Fibroblast of upper back skin (primary cell): ENCODE measurements at places on chromosomes 3 and 15.

- DNase-seq: no peak
Observed at GRCh38 chr3:118445036-118445435, 589.6 kb downstream of the IGSF11 start.

GRCh38 chr3:77392181-77392580, 352.3 kb downstream of the ROBO2 start:
- DNase-seq: no peak

GRCh38 chr15:28003302-28004037, 95.6 kb downstream of the OCA2 start:
- DNase-seq: no peak

DNA sequence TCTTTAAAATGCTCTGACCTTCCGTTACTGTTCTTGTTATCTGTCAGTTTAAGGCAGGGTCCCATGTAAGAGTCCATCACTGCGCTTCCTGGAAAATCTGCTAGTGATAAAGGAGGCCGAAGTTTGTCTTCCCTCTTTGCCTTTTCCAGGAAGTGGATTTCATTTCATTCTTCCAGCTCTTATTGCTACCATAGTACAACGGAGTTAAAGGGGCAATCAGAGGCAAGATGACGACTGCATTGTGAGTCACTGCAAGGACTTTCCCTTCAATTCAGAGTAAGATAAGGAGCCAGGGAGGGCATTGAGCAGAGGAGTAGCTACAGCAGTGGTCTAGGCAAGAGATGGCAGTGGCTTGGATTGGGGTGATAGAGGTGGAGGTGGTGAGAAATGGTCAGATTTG, 17.2 kb upstream of the DET1 start:
- no peak for DNase-seq

GRCh38 chr3:195666-196065, 897 bp upstream of the CHL1 start:
- DNase-seq: no peak

DNA sequence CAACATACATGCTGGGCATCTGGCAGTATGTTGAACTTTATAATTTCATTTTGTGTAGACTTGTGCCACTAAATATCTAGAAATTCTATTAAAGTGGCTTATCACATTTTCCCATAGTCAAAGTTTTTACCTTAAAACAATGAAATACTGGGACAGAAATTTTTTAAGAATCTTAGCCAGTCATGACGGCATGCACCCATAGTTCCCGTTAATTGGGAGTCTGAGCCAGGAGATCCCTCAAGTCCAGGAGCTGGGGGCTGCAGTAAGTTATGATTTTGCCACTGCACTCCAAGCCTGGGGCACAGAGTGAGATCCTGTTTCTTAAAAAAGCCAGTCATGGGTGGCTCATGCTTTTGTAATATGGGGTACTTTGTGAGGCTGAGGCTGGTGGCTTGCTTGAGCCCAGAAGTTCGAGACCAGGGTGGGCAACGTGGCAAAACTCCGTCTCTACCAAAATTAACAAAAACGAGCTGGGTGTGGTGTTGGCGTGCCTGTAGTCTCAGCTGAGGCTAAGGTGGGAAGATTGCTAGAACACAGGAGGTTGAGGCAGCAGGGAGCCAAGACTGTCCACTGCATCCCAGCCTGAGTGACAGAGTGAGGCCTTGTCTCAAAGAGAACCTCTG, 3.1 kb downstream of the RPSA start:
- DNase-seq: no peak

- peak; percentile 48 for DNase-seq
Observed at GRCh38 chr3:157857440-157857839, 248.8 kb downstream of the SHOX2 start.

DNA sequence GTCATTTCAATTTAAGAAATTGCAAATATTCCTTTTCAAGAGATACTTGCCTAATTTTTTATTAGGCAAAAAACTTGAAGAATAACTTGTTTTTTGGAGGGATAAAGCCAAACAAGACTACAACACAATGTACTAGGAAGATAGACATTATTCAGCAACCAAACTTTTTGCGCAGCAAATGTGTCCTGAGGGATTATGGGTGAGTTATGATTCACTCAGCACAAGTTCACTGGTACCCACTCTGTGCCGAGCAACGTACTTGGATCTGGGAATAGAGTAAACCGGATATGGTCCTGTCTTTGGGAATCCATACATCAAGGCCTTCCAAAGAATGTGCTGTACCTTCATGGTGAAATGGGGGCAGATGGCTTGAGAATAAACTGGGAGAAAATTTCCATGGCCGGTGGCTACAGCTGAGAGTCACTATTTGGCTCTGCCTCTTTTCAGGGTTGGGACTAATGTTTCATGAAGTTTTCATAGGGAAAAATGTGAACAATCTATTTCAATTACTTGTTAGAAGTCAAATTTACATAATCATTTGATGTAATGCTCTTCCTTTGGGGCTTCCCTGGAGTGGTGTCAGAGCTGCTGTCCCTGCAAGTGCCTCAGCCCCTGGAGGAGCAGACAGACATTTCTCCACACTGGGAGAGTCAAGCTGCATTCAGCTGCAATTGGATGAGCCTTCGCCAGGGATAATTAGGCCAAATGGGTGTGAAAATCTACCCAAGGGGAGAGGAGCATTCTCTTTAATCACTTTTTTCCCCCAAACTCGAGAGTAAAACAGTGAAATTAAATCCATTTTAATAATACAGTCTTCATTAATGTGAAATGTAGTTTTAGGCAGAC, 315.2 kb downstream of the CLSTN2 start:
- no peak for DNase-seq

- DNase-seq: peak; percentile 89
Observed at GRCh38 chr15:63086271-63086670, 35.4 kb upstream of the LACTB start.

GRCh38 chr3:34020726-34021680, 222.6 kb downstream of the PDCD6IP start:
- no peak for DNase-seq

DNA sequence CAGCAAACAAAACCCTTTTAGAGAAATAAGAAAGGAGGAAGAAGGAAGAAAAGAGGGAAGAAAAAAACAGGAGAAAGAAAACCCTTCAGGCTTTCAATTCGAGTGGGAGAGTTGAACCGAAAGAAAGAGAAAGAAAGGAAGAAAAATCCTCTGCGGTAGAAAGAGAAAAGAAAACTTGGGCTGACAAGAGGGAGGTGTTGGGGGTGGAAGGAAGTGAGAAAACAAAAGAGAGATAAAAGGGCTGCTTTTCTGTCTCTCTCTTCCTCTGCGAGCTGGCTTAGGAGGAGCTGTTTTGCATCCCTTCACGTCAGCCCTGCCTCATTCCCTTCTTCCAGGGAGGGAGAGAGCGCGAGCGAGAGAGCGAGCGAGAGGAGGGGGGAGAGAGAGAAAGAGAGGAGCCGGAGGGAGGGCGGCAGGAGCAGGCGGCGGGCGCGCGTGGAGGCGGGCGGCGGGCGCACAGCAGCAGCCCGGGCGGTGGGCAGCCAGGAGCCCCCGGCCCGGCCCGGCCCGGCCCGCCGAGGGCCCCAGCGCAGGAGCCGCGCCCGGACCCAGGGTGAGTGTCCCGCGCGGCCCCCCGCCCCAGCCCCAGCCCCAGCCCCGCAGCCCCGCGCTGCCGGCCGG, at the start of gene ZNF710:
ZNF710 (plus strand) TSS at position 263 of the 621 bp plus-strand sequence. CDS start 65,814 bp downstream, outside the sequence.
- DNase-seq: peak; percentile 81

DNA sequence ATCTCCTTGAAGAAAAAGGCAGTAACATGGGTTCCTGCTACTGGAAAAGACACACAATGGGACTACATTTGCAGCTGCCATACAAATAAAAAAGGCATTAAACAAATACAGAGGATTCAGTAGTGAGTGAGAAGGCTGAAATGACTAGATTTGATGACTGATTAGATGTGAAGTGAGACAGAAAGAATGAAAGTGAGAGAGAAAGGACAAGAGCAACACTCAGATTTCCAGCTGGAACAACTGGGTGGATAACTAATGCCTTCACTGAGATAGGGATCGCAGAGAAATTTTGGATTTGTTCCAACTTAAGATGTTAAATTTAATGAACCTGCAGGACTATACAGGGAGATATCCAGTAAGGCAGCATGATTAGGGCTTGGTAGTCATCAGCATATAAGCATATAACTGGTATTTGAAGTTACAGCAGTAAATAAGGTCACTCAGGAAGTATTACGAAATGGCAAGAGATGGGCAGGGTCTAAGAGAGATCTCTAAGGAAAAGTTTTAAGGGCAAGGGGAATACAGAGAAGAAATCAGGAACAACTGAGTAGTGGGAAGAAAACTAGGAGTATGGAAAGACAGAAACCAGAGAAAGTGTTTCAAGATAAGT, 8.2 kb downstream of the OSBPL11 start:
- DNase-seq: no peak

- DNase-seq: no peak
Observed at GRCh38 chr3:121913305-121913990, 19.2 kb downstream of the SLC15A2 start.

GRCh38 chr15:65923264-65923663, 54.0 kb downstream of the RAB11A start:
- DNase-seq: no peak

DNA sequence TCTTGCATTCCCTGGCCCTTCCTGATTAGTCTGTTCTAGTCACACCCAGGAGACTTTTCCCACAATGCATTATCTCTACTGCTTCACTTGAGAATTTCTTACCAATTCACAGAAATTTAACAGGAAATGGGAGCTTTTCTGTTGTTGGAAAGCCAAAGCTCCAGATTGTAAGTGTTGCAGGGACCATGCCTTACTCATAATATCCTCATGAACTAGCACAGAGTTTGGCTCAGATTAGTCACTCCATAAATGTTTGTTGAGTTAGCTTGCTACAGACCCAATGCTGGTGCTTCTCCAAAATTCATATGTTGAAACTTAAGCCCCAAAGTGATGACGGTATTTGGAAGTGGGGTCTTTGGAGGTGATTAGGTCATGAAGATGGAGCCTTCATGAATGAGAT, 232.6 kb downstream of the GAP43 start:
- DNase-seq: peak; percentile 31

- no peak for DNase-seq
Observed at GRCh38 chr3:129587566-129588210, 18.8 kb downstream of the PLXND1 start.

DNA sequence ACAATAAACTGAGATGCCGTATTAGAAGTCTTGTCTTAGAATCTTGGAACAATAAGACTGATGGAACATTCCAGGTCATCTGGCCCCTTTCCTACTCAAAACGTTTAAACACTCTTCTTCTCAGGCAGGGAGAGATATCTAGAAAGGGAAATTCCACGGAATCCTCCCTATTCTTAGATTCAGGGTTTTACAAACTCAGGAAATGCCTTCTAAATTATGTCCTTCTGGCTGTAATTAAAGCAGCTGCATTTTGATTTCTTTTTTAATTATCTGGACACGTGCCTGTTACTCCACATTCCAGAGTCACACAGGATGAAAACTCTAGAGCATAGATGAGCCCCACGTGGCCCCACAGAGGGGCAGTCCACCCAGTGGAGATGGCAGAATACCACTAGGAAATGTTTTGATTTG, 41.5 kb upstream of the MTMR10 start:
- DNase-seq: peak; percentile 86

GRCh38 chr15:89408372-89409183, 74.0 kb upstream of the POLG start:
- DNase-seq: no peak

DNA sequence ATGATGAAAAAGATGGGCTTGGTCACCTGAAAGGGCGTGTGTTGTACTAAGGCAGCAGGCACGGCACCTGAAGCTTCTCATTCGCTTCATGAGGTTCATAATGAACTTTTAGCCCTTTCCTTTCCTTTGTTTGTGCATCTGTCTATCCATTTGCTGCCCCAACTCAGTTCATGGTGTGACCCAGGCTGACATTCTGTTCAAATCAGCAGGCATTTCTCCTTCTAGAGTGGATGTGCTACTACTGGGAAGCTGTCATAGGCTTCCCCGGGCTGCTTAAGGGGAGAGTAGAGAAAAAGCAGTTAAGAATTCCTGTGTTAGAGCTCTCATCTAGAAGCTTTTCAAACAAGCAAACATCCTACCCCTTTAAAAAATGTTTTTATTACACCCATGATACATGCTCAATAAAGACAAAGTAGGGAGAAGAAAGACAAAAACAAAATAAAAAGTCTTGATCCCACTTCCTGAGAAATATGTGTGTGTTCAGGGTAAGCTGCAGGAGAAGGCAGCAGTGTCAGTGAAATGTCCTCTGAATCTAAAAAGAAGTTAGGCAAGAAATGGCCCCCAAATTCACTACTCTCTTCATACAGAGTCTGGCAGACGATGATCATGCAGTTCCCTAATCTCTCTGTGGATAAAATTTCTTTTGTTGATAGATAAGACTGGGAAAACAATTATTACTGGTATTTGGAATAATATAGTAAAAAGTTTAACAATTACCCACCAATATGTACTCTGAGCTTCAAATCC, 136.9 kb upstream of the PFN2 start:
- peak; percentile 27 for DNase-seq

DNA sequence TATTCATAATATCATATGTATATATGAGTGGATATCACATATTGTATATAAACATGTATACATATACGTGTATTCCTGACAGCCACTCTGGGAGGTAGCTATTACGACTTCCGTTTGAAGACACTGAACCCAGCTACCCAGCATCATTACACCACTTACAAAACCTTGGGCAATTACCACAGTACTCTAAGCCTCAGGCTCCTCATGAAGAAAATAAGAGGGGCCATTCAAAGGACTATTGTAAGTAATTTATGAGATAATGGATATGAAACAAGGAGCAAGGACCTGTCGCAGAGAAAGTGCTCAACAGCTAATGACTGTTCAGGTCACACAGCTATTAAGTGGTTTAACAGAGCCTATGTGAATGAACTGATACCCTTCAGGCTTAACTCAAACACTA, 52.4 kb downstream of the KCNMB2 start:
- DNase-seq: no peak

- peak; percentile 73 for DNase-seq
Observed at GRCh38 chr15:67690936-67691335, 134.4 kb upstream of the SKOR1 start.

GRCh38 chr3:171741377-171741776, 68.9 kb downstream of the PLD1 start:
- no peak for DNase-seq

DNA sequence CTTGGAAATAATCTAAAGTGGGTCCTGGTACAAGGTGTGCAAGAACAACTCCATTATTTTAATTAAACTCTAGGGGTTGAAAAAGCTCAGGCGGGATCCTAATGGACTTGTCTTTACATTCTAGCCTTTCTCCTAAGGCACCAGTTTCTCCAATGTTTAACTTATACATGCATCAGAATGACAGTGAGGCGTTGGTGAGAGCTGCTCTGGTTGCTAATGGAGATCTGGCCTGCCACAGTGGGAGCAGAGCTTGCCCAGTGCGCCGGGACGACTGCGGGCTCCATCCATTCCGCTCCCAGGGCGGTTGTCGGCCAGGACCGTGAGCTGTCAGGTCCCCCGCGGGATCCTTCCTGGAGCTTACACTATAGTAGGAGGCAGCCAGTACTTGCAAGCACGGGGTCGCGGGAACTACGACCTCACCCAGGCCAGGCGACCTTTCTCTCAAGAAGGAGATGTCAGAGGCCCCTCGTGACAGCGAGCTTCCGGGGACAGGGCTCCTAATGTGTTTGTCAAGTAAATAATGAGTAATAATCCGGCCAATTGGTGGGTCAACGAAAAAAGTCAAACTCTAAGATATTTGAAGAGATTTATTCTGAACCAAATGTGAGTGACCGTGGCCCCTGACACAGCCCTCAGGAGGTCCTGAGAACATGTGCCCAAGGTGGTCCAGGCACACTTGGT, 991 bp upstream of the HIGD1A start:
- DNase-seq: no peak

- DNase-seq: peak; percentile 81
Observed at GRCh38 chr3:110995461-110996231, 76.0 kb upstream of the NECTIN3 start.
